ENCODE measurements at places on chromosomes 4 and X.

DNA sequence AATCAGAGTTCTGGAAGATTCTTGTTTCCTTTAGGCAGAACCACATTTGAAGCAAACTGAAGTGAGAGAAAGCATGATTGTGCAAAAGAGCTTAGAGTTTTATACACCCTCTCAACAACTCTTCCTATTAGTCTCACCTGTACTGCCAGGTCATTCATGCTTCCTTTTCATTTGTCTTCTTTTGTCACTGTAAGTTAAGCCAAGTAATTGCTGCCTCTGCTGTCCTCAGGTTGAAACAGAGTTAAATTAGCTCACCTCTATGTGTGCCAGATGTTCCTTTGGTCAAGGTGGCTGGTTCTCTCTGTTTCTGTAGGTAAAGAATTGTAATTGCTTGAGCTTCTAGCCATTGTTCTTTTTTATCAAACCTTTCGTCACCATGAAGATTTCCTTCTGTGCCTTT, 41.1 kb upstream of the HPGD start:
- DNase-seq = no peak

- DNase-seq = no peak
Observed at GRCh38 chr4:122423246-122423645, 33.3 kb downstream of the IL2 start.

DNA sequence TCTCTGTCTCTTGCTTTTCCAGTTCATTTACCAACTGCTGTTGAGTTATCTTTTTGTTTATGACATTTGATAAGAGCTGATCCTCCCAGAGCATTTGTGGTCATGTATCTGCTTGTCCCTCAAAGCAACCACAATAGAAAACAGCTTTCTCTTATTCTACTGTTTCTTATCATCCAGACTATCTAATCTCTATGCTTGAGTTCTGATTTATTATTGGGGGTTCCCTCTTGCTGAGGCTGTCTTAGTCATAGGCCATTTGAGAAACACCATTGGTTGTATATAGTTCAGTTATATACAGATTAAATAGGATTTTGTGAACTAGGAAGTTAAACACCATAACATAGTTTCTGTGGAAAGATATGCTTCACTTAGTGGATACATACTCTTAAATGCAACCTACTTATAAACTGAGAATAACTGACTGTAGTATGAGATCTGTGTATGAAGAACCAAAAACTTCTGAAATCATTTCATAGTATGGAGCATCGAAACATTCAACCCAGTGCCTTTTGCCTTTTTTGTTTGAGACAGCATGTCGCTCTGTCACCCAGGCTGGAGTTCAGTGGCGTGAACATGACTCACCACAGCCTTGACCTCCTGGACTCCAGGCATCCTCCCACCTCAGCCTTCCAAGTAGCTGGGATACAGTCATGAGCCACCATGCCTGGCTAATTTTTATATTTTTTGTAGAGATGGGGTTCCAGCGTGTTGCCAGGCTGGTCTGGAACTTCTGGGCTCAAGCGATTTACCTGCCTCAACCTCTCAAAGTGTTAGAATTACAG, 75.8 kb downstream of the STIM2 start:
- no peak for DNase-seq

DNA sequence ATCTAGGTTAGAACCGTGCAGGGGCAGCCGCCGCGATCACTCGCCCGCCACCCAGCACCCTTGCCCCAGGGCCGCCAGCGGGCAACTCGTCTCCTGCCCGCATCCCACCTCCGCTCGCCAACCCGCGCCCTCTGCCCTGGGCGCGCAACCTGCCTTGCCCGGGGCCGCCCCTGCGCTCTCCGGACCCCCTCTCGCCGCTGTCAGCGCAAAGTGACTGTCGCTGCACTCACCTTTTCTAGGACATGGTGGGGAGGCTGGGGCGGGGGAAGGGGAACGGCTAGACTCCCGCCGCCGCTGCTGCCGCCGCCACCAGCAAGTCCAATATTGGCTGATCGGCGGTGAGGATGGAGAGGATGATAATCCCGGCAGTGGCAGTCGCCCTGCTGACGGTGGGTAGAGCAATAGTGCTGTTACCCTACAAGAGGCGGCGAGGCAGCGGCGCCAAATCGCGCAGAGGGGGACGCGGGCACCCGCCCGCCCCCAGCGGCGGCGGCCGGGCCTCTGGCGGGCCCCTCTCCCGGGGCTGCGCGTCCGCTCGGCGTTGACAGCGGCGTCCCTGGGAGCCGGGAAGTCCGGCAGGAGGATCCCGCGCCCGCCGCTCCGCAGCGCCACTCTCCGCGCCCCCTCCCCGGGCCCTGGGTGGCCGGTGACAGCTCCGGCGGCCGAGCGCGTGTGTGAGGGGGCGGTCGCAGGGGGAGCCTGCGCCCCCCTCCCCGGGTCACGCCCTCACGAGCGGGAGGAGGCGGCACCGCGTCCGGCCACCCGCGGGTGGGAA, 2.3 kb upstream of the NR3C2 start:
- DNase-seq = peak; percentile 39

DNA sequence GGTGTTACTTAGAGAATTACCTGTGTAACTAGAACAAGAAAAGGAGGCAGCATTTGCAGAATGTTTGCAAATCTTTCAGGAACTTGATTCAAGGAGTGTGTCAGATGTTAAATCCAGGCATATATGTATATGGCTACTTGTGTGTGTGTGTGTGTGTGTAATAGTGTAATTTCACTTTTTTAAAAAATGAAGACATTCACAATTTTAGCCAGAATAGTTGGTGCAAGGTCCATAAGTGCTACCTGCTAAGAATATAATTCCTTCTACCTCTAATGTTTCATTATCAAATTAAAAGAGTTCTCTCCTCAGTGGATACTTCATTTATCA, 158.0 kb downstream of the PALLD start:
- DNase-seq = no peak

GRCh38 chr4:39023059-39023458, 9.2 kb downstream of the TMEM156 start:
- no peak for DNase-seq

DNA sequence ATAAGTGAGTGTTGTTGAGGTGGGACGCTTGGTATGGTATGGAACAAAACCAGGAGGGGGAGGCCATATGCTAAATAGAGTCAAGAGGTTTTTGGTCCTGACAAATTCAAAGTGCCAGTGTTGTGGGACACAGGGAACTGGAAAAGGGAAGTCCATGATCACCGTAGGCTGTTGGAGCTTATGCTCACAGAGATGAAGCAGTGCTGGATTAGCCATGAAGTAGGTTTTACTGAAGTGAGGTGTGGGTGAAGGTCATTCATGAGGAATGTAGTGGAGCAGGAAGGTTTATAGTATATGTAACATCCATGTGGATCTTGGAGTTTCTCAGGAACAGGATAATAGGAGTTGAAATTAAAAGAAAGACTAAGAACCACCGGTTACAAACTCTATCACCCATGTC, 256.1 kb upstream of the PITX2 start:
- no peak for DNase-seq

DNA sequence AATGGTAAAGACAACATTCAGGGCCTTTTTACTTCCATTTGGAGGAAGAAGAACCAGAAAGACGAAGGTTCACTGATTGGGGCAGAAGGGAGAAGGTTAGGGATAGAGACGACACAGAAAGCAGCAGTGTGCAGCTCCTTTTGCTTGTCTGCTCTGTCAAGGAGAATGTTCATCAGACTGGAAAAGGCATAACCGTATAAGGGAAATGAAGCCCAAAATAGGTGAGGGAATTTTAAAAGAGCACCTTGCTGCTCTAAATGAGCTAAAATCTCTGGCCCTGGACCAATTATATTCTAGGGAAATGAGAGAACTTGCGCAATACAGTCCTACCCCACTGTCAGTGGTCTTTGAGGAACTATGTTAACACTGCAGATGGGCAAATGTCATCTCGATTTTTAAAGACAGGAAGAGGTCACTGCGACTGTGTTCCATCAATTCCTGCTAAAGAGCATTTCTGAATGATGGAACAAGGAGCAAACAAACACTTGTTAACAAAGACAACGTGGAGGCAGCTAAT, 909.8 kb upstream of the FTHL17 start:
- no peak for DNase-seq

DNA sequence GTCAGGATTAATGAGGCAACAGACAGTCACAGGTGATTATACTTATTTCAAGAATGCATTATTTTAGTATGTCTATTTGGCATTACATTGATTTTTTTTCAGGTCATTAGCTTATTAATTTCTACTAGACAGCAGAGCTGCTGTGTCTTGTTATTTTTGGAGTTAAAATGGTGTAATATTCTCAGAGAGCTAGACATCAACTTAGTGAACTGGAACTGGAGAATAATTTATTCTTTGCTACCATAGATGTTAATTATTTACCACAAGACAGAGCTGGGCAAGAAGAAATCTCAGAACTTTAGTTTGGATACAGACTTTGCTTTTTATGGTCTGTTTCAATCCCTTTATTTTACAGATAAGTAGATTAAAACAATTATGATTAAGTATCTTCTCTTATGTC, 10.2 kb upstream of the HPGD start:
- no peak for DNase-seq

DNA sequence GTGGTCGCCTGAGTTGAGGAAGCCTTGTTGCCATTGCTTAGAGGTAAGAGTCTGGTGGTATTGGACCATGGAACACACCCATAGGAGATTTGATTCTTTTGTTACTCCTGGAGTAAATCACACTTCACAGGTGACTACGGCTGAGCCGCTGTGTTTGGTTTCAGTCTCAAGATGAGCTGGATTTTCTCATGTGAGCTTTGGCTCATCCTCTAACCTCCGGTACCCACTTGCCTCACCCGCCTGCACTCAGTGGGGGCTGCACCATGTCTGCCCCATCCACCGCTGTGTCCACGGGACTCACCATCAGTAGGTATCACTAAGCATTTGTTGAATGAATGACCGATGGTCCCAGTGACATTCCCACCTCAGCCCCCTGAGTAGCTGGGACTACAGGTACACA, 52.7 kb downstream of the HTT-AS start:
- DNase-seq = no peak

GRCh38 chr4:174084542-174084941, 198.9 kb downstream of the FBXO8 start:
- no peak for DNase-seq

DNA sequence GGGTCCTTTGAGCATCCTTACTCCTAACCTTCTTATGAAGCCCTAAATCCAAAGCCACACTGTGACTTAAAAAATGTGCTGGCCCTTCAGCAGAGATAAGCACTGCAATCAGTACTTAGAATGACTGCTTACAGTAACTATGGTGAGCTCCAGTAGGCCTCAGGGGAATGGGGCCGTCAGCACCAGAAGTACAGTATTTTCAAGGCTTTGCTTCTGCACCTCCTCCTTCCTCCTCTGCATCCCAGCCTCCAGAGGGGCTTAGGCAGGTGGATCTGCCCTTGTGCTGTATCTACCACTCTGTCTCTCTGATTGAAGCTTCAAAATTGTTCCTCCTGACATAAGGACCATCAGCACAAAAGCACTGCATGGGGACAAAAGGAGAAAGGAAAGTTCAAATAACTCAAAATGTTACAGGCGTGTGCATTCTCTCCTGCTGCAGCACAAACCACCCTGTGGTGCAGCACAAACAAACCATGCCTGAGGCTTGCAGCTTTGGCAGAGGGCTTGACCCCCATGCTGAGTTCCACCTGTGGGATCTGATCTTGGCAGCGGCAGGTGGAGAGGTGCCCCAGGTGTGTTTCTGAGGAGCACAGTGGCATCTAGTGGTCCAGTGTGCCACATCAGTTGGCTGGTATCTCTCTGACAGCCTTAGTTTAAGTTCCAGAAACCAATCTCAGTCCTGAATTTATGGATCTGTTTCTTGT, 164.7 kb downstream of the SOWAHB start:
- no peak for DNase-seq

DNA sequence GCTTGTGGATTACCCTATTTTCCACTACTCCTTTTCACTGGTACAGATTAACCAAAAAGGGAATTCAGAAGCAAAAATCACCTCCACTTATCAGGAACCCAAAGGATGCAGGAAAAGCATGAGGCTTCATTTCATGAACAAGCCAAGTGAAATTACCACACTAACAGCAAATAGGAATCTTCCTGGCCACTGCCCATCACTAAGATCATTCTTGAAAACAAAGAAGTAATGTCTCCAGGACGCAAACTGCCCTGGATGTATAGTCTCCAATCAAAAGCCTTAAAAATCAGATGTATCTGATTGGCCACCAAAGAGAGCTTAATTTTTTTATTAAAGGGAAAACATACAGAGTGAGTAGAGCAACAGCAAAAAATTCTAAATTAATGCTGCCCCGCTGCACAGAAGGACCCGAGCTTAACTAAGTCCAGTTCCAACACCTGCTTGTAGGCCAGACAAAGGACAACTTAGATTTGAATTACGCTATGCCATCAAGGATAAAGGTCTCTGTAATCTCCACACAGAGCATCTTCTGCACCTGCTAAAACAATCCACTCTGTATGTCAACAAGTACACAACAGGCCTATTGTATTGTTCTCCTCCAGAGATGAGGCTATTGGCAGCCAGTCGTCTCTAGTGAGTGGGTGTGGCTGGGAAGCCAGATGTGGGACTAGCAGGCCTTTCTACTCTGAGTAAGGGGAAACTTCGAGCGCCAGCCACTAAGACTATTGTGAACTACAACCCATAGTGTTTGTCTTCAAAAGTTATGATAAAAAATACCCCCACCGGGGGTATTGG, 12.4 kb downstream of the ZDHHC9 start:
- peak; percentile 58 for DNase-seq

- no peak for DNase-seq
Observed at GRCh38 chrX:112874614-112875013, 34.0 kb upstream of the AMOT start.

DNA sequence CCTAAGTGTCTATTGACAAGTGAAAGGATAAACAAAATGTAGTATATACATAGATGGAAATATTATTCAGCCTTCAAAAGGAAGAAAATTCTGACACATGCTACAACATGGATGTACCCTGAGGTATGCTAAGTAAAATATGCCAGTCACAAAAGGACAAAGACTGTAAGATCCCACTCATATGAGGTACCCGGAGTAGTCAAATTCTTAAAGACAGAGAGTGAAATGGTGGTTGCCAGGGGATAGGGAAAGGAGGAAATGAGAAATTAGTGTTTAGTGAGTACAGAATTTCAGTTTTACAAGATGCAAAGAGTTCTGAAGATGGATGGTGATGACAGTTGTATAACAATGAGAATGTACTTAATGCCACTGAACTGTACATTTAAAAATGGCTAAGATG, 102.3 kb upstream of the NAP1L5 start:
- DNase-seq = no peak

GRCh38 chrX:10529344-10529743, 91.0 kb downstream of the MID1 start:
- DNase-seq = no peak

DNA sequence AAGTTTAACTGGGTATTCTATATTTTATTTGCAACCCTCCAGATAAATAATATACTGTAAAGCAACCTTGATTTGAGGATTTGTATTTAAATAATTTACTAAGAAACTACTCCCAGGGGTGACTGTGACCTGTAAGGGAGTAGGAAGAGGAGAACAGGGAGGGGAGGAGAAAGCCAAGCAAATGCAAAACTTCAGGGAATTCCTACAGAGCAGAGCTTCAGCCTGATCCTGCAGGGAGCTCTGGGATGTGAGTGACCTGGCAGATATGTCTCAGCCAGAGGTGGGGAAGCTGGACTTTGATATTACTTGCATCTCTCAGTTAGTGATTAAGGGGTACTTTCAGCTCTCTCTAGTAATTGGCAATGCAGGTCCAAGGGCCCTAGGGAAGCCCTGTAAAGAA, 302.0 kb downstream of the FRMPD4 start:
- no peak for DNase-seq

- no peak for DNase-seq
Observed at GRCh38 chr4:55343887-55344286, 2.2 kb upstream of the SRD5A3 start.
